ENCODE measurements at places on chromosomes 7 and 10.

DNA sequence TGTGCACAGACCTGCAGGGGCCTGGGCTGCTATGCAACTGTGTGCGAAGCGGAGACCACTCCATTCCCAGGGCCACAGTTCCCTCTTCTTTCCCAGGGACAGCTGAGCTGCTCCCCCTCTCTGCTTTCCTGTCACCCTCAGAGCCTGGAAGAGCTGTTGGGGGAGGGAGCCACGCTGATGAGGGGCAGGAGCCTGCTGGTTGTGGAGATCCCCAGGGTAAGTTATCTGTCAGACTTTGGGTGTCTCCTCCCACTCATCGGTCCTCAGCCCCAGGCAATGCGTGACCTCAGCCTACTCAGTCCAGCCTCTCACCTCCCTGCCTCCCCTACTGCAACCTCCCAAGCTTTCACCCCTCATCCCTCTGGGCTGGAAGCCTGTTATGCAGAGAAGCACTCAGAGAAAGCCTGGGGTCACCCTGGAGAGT lies 53.5 kb downstream of the ZNF467 start:
- no peak for DNase-seq

DNA sequence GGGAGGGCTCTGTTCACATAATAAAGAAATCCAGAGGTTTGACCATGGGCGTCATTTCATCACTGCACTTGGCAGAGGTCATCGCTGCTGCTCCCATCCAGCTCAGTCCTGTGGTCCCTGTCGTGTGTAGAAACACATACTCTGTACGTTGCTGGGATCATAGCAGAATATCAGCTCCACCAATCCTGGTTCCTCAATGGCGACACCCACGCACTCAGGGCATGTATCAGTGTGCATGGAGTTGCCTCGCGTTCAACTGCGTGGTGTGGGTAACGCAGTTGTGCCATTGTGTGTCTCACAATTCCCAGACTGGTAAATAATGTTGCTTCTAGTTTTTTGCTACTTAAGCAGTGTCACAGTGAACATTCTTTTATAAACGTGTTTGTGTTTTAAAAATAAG lies 111.1 kb downstream of the LHPP start:
- no peak for DNase-seq

DNA sequence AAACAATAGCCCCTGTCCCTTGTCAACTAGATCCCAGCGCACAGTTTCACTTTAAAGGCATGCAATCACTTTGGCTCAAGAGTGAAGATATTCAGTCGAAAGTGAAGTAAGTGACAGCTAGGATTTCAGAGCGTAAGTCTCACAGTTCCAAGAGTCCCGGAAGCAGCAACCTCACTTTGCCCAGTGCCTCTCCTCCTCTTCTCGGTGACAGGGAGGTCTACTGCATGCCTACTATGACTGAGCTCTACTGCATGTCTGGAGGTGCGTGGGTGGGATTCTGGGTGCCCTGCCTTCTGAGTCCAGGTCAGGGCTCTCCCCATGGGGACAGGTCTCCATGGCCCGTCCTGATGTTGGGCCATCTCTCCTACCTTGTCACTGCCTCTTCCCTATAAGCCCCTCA lies 17.0 kb downstream of the PRKCQ start:
- DNase-seq = no peak

GRCh38 chr10:48332166-48332870 lies 25.8 kb downstream of the MAPK8 start:
- DNase-seq = no peak

- no peak for DNase-seq
Measured at GRCh38 chr10:120943542-120943941, 92.4 kb downstream of the WDR11 start.

DNA sequence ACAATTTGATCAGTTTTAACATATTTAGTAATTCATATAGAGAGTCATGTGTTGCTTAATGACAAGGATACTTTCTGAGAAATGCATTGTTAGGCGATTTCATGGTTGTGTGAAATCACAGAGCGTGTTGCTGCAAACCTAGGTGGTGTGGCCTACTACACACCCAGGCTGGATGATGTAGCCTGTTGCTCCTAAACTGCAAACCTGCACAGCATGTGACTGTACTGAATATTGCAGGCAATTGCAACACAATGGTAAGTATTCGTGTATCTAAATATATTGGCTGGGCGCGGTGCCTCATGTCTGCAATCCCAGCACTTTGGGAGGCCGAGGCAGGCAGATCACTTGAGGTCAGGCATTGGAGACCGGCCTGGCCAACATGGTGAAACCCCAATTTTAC lies 73.7 kb upstream of the BAIAP2L1 start:
- no peak for DNase-seq

DNA sequence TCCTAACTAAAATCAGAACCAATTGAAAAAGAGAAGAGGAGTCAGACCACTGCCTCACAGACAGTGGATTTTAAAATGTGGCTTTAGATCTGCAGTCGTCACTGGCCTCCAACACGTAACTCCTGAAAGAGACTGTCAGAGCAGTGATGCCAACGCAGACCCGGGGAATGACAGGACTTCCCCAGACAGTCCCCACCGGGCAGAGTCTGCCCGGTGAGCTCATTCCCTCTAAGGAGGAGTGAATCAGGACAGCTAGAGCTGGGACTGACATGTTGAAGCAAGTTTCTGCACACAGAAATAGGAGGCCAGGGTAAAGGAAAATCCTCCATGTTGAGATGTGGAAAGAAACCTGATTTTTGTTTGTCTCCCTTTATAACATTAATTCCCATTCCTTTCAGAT lies 105.0 kb downstream of the TES start:
- no peak for DNase-seq

GRCh38 chr10:76352300-76352699 lies 920.9 kb downstream of the LRMDA start:
- no peak for DNase-seq

DNA sequence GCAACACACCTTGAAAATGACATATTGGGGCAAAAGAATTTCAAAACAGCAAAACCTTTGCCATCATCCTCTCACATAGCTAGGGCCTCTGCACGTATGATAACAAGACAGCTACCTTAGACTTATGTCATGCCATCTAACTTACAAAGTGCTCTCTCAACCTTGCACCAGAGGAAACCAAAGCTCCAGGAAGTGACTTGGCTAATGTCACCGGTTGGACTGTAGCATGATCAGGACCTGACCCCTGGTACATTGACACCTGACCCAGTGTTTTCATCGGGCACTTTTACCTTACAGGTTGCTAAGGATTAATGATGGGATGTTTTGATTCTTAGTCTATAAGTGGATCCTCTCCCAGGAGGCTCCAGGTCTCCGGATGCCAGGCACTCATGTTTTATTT lies 529.8 kb upstream of the GALNT17 start:
- DNase-seq = no peak

- no peak for DNase-seq
Measured at GRCh38 chr7:68748934-68749900, 849.1 kb upstream of the AUTS2 start.

GRCh38 chr10:75611172-75611992 lies 180.0 kb downstream of the LRMDA start:
- no peak for DNase-seq

GRCh38 chr7:158595068-158595467 lies 7.4 kb upstream of the PTPRN2 start:
- no peak for DNase-seq

DNA sequence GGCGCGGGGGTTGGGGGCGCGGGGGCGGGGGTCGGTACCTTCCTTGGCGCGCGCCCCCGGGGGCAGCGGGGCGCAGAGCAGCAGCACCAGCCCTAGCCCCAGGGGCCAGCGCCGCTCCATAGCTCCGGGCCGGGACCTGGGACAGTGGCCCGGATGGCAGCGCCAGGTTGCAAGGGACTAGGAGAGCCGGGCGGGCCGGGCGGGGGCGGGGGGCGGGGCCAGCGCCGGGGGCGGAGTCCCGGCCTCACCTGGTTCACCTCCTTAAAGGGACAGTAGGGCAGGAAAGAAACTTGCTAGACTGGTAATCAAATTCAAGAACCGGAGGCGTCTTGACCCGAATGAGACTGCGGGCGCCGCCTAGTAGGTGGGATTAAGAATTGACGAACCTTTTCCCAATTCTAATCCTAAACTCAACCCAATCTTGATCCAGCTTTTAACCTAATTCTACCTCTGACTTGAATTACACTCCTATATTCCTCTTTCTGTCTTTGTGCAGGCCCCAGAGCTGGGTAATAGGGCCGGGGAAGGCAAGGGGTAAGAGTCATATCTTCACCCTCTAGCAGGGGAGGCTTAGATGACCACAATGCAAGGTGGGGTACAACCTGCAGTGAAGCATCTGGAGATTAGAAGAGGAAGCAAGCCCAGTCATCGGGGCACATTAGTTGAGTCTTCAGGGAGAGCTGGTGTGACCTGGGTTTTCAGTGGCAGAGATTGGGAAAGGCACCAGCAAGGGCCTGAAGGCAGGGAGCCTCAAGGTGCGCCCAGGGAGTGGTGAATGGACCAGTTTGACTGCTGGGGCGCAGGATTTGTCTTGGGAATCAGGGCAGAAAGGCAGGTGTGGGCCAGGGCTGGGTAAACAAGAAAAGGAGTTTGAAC lies at the start of gene EPHA1:
Gene EPHA1, minus strand, starts transcription at position 171 of the 876 bp plus-strand sequence. Its CDS starts 51 bp downstream, at position 120.
- DNase-seq = no peak

GRCh38 chr10:97733256-97733655 lies 3.7 kb upstream of the ZFYVE27 start:
- no peak for DNase-seq

- no peak for DNase-seq
Measured at GRCh38 chr10:25808372-25808771, 125.7 kb upstream of the MYO3A start.

GRCh38 chr7:22357311-22358175 lies 589 bp upstream of the RAPGEF5 start:
- no peak for DNase-seq

GRCh38 chr10:4280461-4281189 lies 495.6 kb upstream of the KLF6 start:
- DNase-seq = no peak

DNA sequence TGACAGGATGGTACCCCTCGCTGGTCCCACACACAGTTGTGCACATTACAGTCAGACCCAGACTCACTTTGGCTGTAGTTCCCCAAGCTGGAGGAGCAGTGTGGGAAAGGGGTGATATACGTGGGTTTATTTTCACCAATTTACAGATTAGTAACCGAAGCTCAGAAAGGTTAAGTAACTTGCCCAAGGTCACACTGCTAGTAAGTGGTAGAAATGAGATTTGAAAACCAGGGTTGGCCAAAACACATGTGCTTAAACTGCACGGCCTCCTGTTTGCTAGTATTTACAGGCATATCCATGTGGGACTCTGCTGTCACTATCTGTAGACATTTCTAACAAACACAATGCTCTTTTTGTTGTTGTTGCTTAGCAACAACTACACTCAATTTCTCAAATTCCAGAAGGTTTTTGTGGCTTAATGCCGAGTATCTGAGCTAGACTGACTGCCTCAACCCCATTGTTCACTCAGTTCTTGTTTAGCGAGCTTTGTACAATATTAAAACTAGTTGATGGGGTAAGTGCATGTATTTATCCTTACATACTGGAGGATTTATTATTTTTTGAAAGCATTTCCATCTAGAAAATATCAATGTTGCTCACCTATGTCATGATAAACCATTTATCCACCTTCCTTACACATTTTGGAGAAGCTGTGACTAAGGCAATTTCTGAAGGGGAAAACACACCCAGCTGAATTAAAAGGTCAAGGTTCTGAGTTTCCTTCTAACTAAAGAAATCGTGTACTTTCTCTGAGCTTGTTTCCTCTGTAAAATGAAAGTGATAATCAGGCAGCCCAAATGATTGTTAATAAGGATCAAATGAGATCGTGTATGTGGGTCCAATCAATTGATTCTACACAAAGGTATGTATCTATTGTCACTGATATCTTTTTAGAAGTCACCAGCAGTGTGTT lies 5.3 kb upstream of the TMEM139 start:
- no peak for DNase-seq

- DNase-seq = no peak
Measured at GRCh38 chr10:10915215-10915614, 102.5 kb upstream of the CELF2 start.

- no peak for DNase-seq
Measured at GRCh38 chr7:123588376-123588775, 13.2 kb upstream of the ASB15 start.

- no peak for DNase-seq
Measured at GRCh38 chr10:72503241-72503640, 122.6 kb downstream of the MICU1 start.

DNA sequence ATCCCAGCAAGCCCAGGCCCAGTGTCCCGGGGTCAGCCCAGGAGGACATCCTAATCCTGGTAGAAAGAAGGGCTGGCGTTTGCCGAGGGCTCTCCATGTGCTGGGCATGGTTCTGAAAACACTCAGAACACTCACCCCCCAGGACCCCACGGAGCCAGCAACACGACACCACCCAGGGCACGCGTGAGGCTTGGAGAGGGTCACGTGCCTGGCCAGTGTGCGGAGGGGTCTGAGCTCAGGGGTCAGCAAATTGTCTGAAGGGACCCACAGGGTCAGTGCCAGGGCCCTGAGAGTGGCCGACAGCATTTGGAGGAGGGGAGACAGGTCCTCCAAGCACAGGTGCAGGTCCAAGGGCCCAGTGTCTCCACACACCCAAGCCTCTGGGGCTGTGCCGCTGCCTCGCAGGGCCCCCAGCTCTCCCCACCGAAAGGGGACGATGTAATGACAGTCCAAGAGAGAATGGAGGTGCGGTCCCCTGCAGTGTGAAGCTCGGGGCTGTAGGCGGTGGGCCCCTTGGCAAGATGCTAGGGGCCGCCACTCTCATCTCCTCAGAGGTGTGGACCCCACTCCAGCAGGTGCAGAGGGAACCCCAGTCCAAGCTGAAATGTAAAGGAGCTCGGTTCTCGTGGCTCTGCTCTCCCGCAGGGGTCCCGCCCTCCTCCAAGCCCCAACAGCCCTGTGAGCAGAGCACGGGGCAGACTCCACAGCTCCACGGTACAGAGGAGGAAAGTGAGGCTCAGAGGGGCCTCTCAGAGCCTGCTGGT lies 7.8 kb downstream of the FOXL3 start:
- DNase-seq = no peak

GRCh38 chr7:104123786-104124185 lies 84.0 kb downstream of the ORC5 start:
- no peak for DNase-seq

DNA sequence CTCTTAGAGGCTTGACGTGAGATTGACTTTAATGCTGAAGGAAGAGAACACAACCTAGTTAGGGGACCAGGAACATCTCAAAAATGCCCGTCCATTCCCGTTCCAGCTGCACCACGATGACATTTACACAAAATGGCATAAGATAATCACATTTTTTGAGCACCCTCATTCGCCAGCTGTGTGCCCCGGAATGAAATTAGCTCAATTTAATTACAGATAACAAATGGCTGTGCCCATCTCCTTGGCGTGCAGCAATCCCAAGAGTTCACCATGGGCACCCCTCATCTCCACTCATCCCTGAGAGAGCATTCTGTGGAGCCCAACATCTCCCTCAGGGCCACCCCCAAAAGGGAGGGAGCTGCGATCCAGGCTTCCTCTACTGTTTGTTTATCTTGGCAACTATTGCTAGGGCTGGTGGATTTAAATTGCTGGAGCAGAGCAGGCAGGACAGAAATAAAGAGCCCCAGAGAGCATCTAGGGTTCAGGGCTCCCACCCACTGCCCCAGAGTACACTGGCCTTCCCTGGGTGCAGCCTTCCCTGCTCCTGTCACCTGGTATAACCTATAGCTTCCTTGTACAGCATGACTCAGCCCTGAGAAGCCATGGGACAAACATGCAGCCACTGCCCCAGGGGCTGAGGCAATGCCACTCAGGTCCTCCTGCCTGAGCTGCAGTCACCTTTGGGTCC lies 263.5 kb downstream of the ZEB1 start:
- no peak for DNase-seq
